ENCODE measurements at places on chromosomes 3 and 15.

GRCh38 chr3:100437721-100438622, 36.6 kb downstream of the LNP1 start:
- no peak for DNase-seq

- no peak for DNase-seq
These were observed 2.1 kb downstream of the TM6SF1 start for GRCh38 chr15:83109532-83109931.

- DNase-seq: no peak
These were observed 602.1 kb downstream of the VGLL3 start for GRCh38 chr3:86388820-86389219.

GRCh38 chr15:39193611-39194010, 387.3 kb upstream of the THBS1 start:
- no peak for DNase-seq

- DNase-seq: no peak
These were observed 9.6 kb downstream of the GOLGB1 start for GRCh38 chr3:121739902-121740301.

DNA sequence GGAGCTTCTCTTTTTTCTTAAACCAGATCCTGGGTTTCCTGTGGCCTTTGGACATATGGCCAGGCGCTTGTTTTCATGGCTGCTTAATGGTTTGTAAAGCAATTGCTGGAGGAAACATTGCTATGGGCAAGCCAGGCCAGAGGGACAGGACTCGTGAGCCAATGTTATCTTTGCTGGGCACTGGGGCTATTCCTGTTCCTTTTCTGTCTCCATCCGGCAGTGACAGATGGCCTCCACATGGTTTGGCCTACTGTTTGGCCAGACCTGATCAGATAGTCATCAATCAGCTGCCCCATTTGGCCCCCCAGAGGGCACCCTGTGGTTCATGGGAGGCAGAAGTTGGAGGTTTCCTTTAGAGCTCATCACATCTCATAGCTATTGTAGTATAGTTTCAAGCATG, 326.1 kb upstream of the ROPN1 start:
- no peak for DNase-seq

- no peak for DNase-seq
These were observed 31.9 kb downstream of the SUSD5 start for GRCh38 chr3:33186524-33187367.

GRCh38 chr3:48318713-48319468, 14.6 kb downstream of the SPINK8 start:
- DNase-seq: no peak

GRCh38 chr3:122233101-122233952, 49.9 kb downstream of the CASR start:
- DNase-seq: no peak

DNA sequence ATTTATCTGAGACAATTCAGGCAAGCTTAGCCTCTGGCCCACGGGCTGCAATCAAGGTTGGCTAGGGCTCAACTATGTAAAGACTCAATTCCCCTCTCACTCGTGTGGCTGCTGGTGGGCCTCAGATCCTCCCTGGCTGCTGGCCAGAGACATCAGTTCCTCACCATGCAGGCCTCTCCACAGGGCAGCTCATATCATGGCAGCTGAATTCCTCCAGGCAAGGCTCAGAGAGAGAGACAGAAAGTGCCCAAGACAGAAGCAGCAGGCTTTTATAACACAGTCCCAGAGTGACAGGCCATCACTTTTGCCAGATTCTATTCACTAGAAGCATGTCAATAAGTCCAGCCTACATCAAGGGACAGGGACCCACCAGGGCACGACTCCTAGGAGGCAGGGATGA, 63.2 kb downstream of the XXYLT1 start:
- no peak for DNase-seq

DNA sequence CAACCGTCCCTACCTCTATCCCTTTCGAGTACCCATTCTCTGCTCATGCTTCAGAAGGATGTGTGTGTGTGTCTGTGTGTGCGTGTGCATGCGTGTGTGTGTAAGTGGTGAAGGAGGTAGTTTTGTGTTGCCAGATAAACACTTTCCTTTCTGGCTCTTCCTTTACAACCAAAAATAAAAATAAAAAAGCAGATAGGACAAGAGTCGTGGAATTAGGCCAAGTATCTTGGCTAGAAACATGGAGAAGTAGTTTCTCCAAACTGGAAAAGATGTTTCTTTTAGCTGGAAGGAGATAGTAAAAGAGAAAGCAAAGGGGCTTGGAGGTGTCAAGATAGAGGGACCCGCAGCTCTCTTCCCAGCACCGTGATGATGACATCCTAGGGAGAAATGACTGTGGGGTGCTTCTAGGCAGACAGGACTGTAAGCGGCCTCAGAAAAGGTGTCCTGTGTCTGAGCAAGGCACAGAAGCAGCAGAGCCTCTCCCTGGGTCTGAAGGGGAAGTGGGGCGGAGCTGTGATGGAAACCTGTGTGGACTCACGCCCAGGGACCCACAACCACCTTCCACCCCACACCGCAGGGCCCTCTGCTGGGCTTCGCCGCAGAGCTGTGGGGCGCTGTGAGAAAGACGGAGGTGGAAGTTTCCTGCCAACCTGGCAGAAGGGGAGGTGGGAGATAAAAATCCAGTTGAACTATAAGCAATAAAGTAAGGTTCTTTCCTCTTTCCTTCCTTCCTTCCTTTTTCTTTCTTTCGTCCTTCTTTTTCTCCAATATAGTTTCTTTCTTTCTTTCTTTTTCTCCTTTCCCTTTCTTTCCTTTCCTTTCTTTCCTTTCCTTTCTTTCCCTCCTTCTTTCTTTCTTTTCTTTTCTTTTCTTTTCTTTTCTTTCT, 35.3 kb downstream of the MUC20 start:
- DNase-seq: no peak

DNA sequence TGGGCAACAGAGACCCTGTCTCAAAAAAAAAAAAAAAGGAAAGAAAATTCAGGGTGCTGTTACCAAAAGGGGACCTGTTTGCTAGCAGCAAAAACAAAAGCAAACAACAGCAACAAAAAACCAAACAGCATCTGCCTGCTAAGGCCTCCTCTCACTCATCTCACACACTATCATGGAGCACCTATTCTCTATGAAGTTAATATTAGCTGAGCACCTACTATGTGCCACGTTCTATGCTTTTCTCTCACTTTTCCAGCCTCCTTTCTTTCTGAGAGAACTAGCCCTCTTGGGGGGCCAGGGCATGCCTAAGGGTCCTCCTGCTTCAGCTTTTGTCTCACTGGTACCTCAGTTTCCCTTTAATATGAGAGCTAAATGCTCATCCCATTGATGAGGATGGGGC, 468 bp upstream of the GPR62 start:
- DNase-seq: no peak

DNA sequence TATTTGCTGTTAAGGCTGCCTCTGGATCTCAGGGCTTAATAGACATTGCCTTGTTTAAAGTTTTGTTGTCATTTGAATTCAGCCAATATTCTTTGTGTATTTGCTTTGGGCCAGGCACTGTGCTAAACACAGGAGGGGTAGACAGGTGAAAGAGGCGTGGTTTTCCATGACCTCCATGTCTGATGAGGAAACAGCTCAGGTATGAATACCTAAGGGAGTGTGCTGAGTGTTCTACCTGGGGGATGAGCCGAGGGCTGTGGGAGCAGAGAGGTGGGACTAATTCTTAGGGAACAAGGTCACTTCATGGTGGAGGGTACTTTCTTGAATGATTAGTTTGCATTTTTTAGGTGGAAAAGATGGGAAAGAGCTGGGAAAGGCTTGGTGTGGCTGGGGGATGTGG, 108.2 kb downstream of the THSD4 start:
- DNase-seq: no peak

DNA sequence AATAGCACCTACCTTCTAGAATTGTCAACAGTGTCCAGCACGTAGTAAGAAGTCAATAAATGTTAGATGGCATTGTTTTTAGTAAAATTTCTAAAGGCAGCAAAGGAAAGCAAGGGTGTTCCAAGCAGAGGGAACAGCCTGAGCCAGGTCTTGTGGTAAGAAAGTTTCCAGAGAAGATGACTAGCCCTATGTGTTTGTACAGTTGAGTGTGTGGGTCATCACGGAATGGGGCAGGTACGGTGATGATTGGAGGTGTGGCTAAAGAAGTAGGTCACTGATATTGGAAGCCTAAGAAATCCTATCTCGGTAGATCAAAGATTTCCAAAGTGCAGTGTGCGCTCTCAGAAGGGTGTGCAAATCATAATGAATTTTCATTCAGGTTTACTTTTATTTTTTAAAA, 94.2 kb upstream of the BCL6 start:
- no peak for DNase-seq

- DNase-seq: no peak
These were observed 349.7 kb upstream of the SUCLG2 start for GRCh38 chr3:68004091-68004490.

- DNase-seq: peak; percentile 28
These were observed 567.3 kb downstream of the ROBO1 start for GRCh38 chr3:79200456-79200855.

GRCh38 chr3:117958027-117958426, 1076.6 kb downstream of the IGSF11 start:
- DNase-seq: no peak

DNA sequence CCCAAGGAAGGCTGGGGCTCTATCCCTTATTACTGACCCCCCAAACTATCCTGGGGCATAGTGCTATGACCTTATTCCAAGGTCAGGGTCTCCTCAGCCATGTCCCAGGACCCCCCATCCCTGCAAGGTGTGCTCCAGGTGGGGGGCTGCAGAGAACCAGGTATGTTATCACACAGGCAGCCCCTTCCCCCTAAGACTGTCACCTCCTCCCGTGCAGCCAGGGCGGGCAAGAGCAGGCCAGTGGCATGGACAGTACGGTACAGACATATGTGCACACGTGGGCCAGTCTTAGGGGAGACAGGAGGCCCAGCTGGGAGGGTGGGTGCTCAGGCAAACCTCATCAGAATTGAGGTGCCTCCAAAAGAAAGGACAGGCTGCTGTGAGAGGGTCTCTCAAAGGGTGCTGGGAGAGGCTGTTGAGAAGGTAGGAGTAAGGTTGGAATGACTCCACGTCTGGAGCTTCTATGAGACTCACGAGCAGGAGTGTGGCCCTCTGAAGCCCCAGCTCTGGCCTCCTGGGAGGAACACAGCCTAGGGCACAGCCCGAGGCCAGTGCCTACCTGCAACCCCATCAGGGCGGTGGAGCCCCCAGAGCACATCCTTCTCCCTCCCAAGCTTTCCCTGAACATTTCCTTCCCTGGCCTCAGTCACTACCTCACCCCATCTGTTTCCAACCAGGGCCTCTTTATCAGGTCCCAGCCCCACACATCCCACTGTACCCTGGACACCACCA, 1.7 kb upstream of the COL7A1 start:
- no peak for DNase-seq

GRCh38 chr3:132749786-132750185, 27.6 kb upstream of the NPHP3 start:
- peak; percentile 22 for DNase-seq

- no peak for DNase-seq
These were observed 284 bp upstream of the TSC22D2 start for GRCh38 chr3:150407808-150408220.

DNA sequence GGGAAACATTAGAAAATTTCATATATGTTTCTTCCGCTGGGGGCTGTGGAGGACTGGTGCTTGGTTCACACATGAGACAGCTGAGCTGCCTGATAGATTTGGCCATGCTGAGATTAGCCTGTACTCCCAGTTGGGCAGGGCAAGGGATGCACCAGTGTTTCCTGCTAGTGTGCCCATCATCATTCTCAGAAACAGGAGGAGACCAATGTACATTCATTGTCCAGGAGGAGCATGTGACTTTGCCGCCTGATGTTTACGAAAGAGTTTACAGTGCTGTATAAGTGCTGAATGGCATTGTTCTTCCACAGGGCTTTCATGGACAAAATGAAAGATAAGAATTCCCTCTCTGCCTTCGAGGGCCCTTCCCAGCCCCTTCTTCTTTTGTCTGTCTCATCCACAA, 311.1 kb upstream of the THBS1 start:
- peak; percentile 15 for DNase-seq

- no peak for DNase-seq
These were observed 52.4 kb downstream of the TNIK start for GRCh38 chr3:171407759-171408158.

- DNase-seq: no peak
These were observed 4.8 kb upstream of the AVEN start for GRCh38 chr15:34043813-34044212.
